NCI-H2081 (cell line): ENCODE measurements at places on chromosomes 12 and 14.

DNA sequence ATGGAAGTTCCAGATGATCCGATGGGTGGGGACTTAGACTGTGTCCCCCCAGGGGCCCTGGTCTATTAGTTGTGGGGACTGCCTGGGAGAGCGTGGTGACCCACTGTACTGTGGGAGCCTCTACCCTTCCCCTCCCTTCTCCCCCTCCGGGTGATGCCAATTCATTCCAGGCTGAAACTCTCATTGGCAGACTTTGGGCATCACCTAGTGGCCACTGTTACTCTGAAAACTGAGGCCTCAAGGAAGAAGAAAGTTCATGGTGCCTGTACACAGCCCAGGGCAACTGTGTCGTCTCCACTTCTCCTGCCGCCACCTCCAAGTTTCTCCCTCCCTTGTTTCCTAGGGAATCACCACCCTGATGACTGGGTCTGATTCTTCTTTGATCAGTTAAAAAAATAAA is 173.6 kb upstream of the ALG10B start:
- no peak for DNase-seq

GRCh38 chr12:2018391-2018790 is 14.1 kb upstream of the DCP1B start:
- no peak for DNase-seq

GRCh38 chr12:119375075-119375882 is 40.8 kb downstream of the CCDC60 start:
- no peak for DNase-seq

- DNase-seq = peak; percentile 50
Measured at GRCh38 chr12:54958048-54958658, 26.4 kb downstream of the TESPA1 start.

DNA sequence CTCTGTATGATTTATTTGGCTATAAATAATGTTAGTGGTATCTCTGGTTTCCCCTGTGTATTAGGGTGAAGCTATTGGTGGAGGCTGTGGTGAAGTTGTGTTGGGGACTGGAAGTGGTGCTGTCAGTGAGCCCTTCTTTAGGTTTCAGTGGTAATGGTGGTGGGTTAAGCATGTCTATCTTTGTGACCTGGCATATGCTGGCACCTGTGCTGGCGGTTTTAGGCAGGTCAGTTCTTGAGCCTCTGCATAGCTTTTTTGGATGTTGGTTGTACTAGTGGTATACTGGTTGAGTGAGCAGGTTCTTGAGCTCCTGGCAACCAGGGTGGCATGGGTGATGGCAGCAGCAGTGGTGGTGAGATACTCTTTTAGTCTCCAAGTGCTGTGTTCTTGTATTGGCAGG is 161.9 kb upstream of the CAND1 start:
- DNase-seq = no peak

DNA sequence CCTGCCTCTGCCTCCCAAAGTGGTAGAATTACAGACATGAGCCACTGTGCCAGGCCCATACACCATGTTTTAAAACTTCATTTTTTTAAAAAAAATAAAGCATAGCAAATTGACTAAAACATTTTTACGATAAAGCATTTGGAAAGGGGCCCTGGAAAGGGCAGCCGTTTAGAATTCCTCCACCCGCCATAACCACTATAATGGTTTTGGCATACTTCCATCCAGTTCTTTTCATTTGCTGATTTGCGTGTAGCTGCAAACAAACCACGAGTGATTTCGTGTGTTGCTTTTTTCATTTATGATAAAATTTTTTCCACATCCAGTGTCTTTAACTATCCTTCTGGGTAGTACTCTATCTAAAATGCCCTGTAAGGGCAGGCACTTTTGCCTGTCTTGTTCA is 91.8 kb upstream of the RIN3 start:
- DNase-seq = no peak

- no peak for DNase-seq
Measured at GRCh38 chr12:81208187-81208911, 130.5 kb downstream of the ACSS3 start.

DNA sequence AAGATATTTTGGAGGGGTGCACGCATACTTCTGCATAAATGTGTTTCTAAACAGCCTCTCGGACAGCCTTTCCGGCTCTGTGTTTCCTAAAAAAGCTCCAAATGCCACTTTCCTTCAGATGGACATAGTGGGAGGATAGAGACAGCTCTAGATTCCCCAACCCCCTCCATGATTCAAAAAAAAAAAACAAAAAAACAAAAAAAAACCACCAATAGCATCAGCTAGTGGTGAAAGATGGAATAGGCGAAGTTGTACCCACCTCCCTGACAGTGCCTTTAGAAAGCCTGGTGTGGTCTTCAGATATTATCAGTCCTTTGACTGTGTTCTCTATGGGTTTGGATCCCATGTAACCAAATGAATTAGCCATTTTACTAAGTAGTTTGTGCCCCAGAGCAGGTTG is 94.1 kb downstream of the PHETA1 start:
- DNase-seq = no peak

GRCh38 chr12:124777399-124778372 is 86.0 kb downstream of the SCARB1 start:
- no peak for DNase-seq

- DNase-seq = peak; percentile 89
Measured at GRCh38 chr14:77320238-77320935, at the start of gene POMT2. TSS of gene POMT2 (minus strand) at chr14:77320883. CDS start at chr14:77320681, 202 bp downstream.

GRCh38 chr14:24179961-24180796 is 8.3 kb downstream of the REC8 start:
- DNase-seq = no peak

DNA sequence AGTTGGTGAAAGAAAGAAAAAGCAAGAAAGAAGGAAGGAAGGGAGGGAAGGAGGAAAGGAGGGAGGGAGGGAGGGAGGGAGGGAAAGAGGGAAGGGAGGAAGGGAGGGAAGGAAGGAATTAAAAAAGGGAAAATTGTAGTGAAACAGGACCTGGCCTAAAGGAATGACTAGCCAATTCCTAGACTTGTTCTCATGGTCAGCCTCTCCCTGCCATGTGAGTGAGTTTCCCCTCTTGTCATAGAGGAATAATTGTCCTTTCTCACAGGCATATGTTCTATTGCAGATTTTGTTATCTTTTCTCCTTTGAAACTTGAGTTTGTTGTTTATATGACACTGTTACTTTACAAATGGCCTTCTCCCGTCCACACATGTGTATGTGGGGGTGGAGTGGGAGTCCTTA is 81.9 kb downstream of the TMEM260 start:
- no peak for DNase-seq

GRCh38 chr14:98943907-98944306 is 328.1 kb downstream of the BCL11B start:
- no peak for DNase-seq

DNA sequence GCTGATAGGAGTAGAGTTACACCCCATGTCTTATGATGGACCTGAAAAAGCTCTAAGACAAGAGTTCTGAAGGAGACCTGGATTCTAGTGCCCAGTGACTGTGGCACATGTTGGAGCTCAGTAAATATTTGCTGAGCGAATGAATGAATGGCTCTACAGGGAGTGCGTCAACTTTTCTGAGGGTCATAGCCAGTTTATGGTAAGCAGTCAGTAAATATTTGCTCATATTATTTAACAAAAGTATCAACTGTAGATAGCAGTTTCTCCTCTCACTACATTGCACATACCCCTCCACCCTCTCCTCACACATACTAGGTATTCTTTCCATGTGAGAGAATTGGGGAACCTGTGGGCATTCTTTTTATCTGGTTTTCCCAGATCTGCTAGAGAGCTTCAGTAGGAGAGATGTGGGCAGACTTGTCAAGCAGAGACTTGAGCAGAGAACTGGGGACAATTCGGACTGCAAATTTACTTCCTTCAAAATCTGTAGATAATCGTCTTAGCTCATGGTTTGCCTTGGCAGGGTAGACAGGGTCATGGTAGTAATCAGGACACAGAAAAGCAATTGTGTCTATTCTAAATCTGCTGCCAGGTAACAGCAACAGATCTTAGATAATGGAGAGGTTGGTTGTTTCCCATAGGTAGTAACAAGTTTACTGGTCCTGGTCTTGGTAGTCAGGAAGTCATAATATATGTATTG is 5.7 kb downstream of the SLC4A8 start:
- DNase-seq = peak; percentile 31

DNA sequence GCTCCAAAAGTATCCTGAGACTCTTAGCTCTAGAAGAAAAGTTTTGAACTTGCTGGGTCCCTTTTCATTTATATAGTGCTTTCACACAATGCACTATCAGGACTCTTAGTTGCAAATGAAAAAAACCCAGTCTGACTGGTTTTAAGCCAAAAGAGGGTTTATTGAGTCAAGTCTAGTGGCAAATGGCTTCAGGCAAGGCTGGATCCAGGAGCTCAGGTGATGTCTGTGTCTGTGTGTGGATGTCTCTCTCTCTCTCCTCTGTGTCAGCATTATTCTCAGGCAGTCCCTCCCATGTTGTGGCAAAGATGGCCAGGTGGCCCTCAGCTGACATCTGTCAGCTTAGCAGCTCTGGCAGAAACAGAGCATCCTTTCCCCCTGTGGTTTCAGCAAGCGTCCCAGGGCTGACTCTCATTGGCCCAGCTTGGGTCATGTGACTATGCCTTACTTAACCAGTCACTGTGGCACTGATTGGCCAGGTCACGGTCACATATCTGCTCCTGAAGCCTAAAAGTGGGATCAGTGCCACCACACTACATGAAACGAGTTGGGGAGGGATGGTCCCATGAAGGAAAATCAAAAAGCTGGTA is 6.2 kb downstream of the TMEM120B start:
- DNase-seq = no peak

DNA sequence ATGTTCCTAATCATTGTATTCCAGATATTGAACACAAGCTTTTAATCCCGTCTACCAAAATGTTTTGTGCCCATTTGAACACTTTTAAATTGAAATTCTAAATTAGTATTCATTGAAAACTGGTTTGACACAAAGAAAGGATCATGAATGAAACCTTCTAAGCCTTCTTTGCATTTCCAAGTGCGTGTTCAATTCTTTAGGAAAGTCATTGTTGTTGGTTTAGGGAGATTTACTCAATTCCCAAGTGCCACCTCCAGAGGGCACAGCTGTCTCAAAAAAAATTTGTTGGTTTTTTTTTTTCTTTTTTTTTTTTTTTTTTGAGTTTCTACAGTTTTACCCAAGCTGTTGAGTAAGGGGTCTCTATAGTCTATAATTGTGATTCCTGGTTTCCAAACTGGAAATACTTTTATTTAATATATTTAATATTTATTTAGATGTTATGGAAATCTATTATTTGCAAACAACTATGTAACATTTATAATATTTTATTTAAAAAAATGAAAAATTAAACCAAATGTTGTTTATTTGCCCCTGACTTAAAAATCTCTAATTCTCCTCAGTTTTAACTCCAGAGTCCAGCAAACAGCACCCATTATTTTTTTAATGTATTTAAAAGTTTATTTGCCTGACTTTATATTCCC is 79.9 kb downstream of the NEDD1 start:
- DNase-seq = peak; percentile 71

GRCh38 chr14:76951166-76951565 is 77.3 kb downstream of the IRF2BPL start:
- no peak for DNase-seq

- no peak for DNase-seq
Measured at GRCh38 chr12:118649765-118650585, 273.6 kb downstream of the SUDS3 start.
